ENCODE measurements at places on chromosomes 6 and 20.

GRCh38 chr6:31402324-31403282 lies 792 bp upstream of the MICA start:
- DNase-seq, result no peak

GRCh38 chr6:36906539-36907325 lies 21.0 kb downstream of the C6orf89 start:
- no peak for DNase-seq

GRCh38 chr6:158213925-158214674 lies 46.0 kb downstream of the GTF2H5 start:
- no peak for DNase-seq

GRCh38 chr6:10531942-10532341 lies 10.8 kb downstream of the GCNT2 start:
- no peak for DNase-seq

DNA sequence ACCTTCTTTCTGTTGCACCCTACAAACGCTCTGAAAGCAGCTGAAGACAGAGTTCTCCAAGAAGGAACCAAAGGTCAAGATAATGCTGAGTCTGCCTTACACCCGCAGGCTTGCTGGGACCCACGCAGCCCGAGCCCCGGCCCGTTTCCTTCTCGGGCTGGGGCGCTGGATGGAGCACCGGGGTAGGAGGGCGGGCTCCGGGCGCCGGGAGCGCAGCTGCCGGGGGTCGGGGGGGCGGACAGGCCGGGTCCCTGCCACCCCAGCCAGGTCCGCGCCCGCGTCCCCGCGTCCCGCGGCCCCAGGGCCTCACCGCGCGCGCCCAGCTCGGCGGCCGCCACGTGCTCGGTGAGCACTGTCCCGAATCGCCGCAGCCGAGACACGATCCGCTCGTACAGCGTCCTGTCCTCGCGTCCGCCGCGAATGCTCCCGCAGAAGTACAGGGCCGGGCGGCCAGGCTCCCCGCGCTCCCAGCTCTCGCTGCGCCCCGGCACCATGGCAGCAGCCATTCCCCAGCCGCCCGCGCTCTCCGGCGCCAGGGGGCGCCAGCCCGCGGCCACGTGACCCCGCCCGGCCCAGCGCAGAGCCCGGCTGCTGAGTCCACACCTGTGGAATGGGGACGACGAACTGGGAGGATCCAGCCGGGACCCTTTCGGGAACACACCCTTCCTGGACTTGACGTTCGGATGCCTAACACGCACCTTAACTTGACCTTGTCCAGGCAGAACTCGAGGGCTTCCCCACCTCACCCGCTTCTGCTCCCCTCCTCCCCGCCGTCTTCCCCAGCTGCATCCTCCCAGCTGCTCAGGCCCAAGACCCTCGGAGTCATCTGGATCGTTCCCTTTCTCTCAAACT lies at the start of gene DNPH1:
Gene DNPH1 (minus strand): TSS at position 531 of the 852 bp plus-strand sequence. CDS start 25 bp downstream, at position 506.
- DNase-seq, result no peak
